Urinary bladder (tissue), 4 donors: ENCODE measurements at places on chromosomes 2 and 18.

- no peak for DNase-seq
Observed at GRCh38 chr2:231764760-231765159, 16.3 kb downstream of the PDE6D start.

- no peak for DNase-seq
Observed at GRCh38 chr2:73101626-73102256, 11.0 kb downstream of the RAB11FIP5 start.

- no peak for DNase-seq
Observed at GRCh38 chr2:60437080-60437696, 116.3 kb downstream of the BCL11A start.

GRCh38 chr2:85886590-85886989 is 2.2 kb downstream of the ST3GAL5 start:
- DNase-seq = no peak

DNA sequence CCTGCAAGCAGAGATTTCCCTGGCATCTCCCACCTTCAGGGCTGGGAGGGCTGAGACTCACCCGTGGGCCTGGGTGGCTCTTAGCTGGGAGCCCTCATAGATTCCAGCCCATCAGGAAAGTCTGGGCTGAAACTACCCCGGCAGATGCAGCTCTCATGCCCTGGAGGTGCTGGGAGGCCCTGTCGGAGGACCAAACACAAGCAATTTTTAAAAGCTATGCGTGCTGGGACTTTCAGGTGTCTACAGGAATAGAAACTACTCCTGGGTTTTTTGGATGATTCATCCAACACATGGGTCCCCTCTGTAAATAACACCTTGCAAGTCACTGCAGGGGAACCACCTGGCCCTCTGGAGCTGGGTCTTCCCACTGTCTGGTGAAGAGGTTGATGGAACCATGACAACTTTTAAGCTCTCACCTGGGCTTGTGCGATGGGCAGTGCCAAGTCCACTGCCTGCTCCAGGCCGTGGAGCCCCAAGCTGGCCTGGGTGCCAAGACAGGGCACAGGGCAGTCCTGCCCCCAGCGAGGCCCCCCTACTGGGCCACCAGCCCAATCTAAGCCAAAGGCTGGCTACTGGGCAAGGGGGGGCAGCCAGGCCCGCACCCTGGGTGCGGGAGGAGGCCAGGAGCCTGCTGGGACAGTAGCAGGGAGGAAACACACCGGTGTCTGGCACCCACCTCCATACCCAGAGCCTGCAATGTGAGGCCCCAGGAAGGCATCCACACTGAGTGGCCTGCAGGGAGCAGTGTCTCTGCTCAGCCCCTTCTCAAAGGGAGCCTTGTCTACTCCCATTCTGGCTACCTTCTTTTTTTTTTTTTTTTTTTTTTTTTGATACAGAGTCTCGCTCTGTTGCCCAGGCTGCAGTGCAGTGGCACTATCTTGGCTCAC is 1.1 kb upstream of the GPR55 start:
- no peak for DNase-seq

DNA sequence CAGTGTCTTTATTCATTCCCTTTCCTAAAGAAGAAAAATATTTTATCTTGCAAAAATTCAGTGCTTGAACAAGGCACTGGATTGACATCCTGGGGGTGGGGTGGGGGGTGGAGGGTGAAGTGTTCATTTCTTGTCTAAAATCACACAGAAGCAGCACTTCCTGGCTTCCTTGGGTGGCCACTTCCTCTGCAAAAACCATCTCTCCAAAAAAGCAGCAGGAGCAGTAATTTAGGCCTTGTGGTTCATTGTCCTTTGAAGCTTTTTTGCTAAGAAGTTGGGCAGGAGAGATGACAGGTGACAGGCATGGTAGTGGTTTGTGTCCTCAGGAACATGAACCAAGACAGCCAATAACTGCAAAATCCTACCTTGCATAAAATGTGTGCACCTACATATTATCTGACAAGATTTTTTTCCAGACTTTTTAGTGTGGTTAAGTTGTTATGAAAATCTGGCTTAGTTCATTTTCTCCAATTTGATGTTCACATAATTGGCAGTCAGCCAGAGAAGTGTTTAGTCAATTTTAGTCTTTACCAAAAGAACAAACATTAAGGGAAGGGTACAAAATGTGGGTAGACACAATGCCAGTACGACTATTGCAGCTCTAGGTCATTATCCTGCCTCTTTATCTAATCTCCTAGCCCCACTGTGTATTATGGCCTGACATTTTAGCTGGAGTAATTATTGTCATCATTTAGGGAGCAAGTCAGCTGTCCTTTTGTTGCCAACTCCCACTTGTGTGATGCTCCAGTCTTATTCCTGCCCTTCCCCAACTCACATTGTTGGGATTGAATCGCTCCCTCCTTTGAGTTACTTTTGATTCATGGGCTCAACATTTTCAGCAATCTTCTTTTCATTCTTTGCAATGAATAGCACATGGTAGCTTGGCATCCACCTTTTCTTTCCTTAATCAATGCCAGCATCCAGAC is 177.2 kb downstream of the MYO3B start:
- no peak for DNase-seq

- DNase-seq = no peak
Observed at GRCh38 chr2:103977668-103978067, 876.2 kb upstream of the POU3F3 start.

- no peak for DNase-seq
Observed at GRCh38 chr2:158542577-158542976, 85.8 kb downstream of the PKP4 start.
